HT-29 (cell line): ENCODE measurements at places on chromosomes 4 and X.

GRCh38 chr4:127843704-127844600, 36.7 kb upstream of the PLK4 start:
- no peak for DNase-seq

GRCh38 chrX:123399709-123400108, 215.6 kb downstream of the GRIA3 start:
- DNase-seq, result no peak

GRCh38 chr4:39648213-39648612, 9.5 kb upstream of the SMIM14 start:
- no peak for DNase-seq

DNA sequence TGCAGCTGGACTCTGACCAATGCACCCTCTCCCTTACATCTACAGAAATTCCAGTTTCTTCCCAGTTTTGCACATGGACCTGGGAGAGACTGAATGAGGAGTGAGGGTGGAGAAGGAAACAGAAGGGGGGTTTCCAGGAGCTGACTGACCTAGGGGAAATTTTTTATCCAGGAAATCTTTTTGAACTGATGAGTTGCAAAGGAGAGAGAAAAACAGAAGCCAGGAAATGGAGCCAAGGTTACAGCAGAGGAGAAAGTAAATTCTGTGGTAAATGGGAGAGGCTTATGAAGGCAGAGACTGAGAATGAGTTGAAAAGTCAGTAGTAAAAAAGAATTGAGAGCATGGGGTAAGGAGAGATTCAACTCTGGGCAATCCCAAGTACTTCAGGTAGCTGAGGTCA, 192.8 kb downstream of the SMIM20 start:
- no peak for DNase-seq

- no peak for DNase-seq
Measured at GRCh38 chr4:16607241-16608066, 291.0 kb downstream of the LDB2 start.

GRCh38 chr4:180486342-180486741, 1756.9 kb upstream of the TENM3 start:
- DNase-seq, result no peak

- peak; percentile 85 for DNase-seq
Measured at GRCh38 chr4:105520819-105521790, 31.3 kb upstream of the ARHGEF38 start.

DNA sequence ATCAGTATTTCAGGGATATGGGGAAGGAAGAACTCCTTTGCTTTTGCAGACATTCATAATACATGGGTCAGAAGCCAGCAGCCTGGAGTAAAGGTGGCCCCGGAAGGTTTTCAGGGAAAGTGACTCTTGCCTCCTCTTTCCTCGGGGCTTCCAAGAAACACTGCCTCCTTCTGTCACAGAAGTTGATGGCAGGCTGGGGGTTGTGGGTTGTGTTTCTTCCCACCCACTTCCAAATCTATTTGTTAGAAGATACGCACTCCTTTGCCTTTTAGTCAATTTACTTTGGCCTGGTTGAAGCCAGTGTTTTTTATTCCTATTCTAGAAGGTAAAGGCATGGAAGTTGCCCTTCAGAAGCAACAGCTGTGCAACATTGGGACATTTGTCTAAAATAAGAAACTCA, 19.7 kb downstream of the KIT start:
- DNase-seq, result no peak

DNA sequence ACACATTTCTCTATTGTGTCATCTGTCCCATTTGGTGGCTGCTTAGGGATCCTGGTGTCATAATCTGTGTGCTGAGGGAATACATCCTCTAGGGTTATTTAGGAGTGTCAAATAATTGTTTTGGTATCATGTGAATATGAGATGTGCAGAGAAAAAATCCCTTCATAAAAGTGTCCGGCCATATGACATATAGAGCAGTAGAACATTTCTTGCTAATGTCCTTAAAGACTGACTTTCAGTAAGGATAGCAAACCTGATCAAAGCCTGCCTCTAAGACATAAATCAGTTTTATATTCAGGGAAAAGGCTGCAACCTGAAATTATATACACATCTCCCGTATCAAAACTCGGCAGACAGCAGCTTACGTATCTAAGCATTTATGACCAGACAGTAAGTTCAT, 211.6 kb downstream of the ADAM29 start:
- DNase-seq, result no peak

GRCh38 chr4:68617003-68617698, 41.0 kb upstream of the UGT2B17 start:
- DNase-seq, result no peak

- no peak for DNase-seq
Measured at GRCh38 chr4:177005674-177006230, 213.0 kb upstream of the VEGFC start.

- no peak for DNase-seq
Measured at GRCh38 chr4:174512745-174513144, 9.5 kb downstream of the HPGD start.

DNA sequence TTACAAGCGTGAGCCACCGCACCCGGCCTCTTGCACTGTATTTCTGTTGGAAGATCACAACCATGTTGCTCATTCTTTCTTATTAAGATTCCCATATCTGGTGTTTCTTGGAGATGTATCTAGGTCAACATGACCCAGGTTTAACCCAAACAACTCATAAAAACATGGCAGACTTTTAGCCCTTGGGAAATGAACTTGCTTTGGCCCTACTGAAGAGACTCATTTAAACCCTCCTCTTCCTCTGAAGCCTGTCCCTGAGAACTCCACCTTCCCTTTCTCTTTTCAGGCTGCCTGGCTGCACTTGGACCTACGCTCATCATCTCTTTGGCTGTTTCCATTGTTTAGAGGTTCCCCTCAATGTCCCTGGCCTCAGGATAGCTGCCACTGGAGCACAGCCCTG, 22.8 kb upstream of the OPN1LW start:
- peak; percentile 27 for DNase-seq

GRCh38 chrX:43693602-43694406, 37.7 kb downstream of the MAOA start:
- peak; percentile 62 for DNase-seq

GRCh38 chr4:79043138-79043537, 103.9 kb upstream of the PAQR3 start:
- DNase-seq, result no peak

DNA sequence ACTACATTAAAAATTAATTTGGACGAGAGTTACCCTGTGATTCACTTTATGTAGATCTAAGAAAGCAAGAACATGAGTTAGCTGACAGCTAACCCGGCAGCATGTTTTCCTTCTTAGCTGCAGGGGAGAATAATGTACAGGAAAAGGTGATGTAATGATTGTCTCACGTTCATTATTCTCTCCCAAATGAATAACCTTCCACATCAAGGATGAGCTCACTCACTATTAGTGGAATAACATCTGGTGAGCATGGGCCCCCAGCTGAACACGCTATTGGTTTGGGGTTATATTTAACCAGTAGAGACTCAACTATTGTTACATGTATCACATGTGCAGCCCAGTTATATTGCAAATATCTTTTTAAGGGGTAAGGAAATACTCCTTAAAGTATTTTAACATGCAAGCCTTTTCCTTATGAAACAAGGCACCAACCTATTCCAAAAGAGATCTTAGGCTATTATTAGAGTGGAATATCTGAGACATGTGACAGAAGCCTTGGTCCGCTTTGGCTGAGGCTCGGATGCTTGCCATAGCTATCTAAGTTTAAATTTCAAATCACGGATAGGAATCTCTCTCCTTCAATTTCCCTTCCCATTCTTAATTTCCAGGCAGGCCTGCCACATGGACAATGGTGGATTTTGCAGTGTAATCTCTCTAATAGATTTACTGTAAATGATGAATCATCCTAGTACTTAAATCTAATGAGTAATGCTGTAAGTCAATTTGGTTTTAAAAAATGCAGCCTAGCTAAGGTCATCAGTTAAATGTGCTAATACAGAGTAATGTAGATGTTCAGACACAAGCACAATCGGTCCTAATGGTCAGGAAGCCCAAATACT, 99.0 kb upstream of the OTUD4 start:
- DNase-seq, result no peak

GRCh38 chr4:22986881-22987280, 294.1 kb downstream of the GBA3 start:
- no peak for DNase-seq

DNA sequence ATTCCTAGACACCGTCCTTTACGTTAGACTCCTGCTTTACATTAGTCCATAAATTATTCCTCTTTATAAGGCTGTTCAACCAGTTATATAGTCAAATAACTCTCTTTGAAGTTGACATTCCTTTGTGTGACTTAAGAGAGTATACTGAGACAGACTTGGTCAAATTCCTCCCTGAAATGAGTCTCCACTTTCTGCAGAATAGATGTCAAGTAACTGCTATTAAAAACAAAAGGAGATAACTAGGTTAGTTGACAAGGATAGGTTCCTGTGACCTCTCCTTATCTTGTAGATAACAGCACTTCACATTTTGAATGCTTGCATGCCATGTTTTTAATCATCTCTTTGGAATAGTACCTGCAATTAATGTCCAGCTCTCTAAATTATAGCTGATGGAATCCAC, 5.7 kb downstream of the GUCY1A1 start:
- DNase-seq, result peak; percentile 16

GRCh38 chrX:3621414-3621813, 92.0 kb downstream of the PRKX start:
- no peak for DNase-seq

DNA sequence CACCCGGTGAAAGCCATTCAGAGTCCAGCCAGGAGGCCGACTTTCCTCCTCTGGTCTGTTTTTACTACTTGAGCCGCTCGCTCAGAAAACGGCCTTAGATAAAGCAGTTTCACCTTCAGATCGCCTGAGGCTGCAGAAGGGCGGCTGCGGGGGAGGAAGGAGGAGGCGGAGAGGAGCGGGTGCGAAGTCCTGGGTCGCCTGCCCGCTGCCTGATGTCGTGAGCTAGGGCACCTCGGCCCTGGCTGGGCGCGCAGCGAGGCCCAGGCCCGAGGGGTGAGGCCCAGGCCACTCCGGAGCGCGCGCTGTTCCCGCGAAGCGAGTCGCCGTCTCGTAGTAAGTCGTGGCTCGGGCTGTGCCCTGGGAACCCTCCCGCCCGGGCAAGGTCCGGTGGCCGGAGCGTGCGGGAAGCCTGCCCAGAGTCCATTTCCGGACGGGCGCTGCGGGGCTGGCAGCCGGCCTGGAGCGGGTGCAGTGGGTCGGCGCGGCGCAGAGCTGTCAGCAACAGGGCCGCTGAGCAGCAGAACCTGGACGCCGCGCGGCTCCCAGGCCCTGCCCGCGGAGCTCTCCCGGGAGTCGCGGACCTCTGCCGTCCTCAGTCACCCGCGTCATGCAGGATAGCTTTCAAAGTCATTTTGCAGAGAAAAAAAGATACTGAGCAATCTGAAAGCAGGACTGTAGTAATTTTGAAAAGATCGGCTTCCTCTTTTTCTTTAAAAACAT, 18.6 kb downstream of the TRIM2 start:
- no peak for DNase-seq
